Bone marrow (tissue), 2 donors: ENCODE measurements at places on chromosomes 5 and 9.
A peak's percentile ranks its signal among the peaks of the same experiment; 100 is the strongest.

DNA sequence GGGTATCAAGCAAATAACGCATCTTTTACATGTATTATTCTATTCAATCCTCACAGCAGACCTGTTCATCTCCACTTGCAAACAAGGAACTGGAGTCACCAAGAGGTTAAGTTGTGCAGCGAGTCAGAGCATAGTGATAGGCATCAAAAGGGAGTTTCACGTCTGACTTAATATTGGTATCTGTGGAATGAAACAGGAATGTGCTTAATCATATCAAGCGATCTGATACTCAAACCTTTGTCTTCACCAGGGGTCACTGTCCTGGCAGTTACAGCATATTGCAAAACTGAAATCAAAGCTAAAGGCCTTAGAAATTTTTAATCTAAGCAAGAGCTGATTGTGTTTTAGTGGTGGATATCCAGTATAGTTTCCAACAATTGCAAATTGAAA lies 271.6 kb downstream of the PLK2 start:
- DNase-seq = no peak

- DNase-seq = no peak
Measured at GRCh38 chr9:98986866-98987651, 43.4 kb downstream of the COL15A1 start.

DNA sequence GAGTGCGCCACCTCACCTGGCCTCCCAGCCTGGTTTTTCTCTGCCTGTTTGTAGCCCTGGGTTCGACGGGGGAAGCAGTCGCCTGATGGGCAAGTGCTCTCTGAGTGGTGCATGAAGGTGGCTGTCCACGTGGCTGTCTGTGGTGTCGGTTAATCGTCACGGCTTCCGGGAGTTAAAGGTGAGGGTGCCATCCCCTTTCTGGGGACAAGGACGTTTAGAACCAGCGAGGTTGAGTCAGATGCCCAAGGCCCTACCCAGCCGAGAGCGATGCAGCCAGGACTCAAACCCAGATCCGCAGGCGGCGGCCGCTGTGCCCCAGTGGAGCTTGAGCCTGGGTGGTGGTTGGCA lies 47.7 kb downstream of the RXRA start:
- DNase-seq = no peak

DNA sequence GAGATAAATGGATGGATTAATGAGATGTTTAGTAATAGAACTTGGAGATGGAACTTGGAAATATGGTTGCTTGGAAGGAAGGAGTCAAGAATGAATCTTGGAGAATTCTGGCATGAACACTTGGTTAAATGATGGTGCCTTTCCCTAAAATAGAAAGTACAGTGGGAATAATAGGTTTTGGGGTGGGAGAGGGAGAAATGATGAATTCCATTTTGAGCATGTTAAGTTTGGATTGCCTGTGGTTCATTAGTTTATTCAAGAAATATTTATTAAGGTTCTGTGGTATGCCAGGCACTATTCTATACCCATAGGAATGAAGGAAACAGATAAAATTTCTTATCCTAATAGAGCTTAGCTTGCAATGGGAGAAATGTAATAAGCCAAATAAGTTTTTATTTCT lies 58.4 kb downstream of the PBX3 start:
- DNase-seq = no peak

DNA sequence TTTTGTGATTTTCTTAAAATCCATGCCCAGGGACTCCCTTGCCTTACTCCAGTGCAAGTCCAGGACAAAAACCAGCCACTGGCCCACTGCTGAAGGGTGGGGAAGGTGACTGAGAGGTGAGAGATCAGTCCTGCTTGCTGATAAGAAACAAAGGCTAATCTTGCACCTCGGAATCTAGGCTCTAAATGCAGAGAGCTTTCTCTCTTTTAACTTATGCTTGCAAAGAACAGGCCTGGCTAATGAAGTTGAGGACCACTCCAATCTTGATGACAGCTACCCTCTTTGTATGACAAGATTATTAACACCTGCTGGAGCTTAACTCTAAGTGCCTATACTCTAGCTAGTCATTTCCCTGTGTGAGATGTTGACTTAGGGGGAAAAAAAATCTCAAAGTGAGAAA lies 8.8 kb downstream of the TLE1 start:
- DNase-seq = no peak

DNA sequence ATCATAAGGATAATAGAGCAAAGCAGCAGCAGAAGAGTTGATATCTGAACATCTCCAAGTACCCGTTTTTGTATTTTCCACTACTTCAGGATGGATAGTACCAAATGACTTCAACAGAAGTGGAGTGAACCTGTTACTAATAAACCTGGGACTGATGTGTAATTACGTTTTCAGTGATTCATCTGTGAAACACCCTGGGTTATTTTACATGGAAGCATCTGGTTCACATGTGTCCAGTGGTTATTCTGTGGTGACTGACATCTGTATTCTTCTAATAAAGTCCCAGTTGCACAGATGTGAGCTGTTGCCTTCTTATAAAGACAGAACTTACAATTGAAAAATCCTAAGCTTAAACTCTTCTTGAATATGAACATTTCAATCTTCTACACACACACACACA lies 139.7 kb upstream of the VCAN start:
- DNase-seq = no peak

DNA sequence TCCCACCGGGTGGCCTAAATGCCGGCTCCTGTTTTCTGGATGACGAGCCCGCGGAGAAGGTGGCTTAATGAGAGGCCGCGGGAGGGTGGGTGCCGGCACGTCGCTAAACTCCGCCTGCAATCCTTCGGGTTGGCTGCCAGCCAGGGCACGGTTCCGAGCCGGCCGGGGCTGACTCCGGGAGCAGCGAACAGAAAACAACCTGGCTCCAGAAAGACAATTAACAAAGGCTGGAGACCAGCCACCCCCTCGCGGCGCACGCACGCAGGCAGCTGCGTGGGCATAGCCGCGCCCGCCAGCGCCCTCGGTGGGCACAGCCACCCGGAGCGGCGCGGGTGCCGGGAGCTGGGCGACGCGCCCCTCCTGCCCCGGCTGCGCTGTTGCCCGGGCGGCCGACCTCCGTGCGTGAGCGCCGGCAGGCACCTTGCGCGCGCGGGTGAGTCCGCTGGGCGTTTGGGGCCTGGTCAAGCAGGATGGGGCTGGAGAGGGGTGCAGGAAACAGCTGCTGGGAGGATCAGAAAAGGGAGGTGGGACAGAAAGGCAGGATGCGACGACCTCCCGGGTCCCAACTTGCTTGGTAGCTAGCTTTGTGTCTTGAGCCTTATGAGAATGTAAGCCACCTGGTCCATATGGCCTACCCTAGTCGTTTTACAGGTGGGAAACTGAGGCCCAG lies at the start of gene ARHGEF37:
Gene ARHGEF37, plus strand, starts transcription at position 307 of the 670 bp plus-strand sequence. CDS start 16,272 bp downstream, outside the sequence.
- DNase-seq = no peak

DNA sequence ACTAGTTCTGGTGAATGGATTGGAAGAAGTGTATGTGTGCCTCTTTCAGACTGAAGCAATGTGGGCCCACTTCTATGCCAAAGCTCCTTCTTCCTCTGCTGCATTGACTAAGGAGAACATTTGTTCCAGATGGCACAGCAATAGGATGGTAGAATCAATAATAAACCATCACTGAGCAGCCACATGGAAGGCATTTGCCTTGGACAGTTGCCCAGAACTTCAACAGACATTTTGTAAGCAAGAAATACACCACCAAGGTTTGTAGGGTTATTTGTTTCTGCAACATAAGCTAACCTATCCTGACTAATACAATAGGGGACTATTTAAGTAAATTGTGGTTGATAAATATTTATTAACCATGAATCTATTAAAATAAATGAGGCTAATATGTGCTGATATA lies 37.7 kb upstream of the CSNK1G3 start:
- no peak for DNase-seq

DNA sequence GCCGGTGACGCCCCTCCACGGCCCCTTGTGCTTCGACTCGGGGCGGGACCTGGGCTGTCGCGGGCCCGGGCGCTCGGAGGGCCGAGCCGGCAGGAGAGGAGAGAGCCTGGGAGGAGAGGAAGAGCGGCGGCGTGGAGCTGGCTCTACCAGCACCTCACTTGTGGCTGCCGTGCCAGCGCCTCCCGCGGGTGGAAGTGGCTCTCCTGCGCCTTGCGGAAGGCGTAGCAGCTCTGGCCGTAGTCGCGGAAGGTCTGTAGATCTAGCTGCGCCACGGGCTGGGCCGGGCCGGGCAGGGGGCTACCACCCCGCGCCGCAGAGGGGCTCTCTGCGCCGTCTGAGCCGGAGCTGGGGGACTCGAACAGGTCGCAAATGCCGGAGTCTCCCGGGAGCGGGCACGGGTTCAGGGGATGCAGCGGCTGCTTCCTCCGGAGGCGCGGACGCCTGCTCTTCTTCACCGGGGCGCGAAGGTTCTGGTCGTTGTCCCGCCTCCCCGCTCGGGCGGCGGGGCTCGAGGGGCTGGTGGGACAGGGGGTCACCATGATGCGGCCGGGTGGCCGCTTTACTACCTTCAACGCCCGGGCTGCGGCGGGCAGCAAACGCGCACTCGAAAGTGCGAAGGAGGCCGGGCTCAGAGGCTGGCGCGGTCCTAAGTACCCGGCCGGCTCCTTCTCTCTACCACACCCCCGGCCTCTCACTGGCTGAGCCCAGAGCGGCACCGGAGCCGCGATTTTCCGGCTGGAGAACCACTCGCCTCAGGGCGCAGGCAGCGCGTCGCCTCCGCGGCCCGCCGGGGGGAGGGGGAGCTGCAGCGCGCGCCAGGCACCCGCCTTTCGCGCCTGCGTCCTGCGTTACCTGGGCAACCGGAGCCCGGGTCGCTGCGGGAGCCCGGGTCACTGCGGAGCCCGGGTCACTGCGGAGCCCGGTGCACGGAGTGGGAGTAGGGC lies at the start of gene CCNO:
Gene CCNO, minus strand, starts transcription at position 624 of the 944 bp plus-strand sequence. Its CDS starts 85 bp downstream, at position 539.
- DNase-seq = peak; percentile 51

DNA sequence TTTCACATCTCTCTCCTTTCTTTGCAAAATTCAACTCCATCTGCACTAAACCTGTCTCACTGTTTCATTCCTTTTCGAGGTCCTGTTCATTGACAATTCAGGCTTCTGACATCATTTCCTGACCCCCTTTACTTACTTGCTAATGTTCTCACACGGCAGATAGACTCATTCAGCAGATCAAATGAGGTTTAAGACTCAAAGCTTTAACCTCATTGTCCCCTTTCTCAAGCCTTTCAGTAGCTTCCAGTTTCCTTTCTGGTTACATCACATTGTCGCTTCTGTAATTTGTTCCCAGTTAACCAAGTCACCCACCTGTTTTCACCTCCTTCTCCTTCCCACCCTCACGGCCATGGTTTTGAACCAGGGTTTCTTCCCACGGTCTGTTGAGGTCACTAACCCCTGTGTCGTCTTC lies 143.4 kb upstream of the OTULINL start:
- DNase-seq = no peak

DNA sequence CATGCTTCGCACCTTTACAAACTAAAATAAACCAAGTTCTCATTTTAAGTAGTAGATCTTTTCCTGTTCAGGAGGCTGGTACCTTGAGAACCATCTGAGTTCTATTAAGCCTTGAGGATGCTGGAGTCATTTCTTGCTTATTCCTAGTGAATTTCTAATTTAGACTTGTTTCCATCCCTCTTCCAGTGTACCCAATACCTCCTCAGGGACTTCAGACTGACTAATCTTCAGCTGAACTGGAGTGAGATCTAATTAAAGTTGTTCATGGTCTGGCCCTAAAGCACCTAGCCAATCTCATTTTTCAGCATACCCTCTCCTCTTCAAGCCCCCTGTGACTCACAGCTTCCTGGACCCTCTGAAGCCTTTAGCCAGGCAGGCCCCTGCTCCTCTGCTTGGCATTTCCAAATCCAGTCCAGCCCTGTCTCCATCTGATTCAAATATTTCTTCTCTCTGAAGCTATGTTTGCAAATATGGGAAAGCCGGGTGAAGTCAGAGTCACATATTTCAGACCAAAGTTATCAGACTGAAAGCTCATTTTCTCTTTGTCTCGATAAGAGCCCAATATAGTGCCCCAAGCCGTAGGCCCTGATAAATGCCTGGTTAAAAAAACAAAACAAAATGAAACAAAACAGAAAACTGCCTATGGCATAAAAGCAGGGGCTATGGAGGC lies 19.4 kb upstream of the TNFSF15 start:
- no peak for DNase-seq

DNA sequence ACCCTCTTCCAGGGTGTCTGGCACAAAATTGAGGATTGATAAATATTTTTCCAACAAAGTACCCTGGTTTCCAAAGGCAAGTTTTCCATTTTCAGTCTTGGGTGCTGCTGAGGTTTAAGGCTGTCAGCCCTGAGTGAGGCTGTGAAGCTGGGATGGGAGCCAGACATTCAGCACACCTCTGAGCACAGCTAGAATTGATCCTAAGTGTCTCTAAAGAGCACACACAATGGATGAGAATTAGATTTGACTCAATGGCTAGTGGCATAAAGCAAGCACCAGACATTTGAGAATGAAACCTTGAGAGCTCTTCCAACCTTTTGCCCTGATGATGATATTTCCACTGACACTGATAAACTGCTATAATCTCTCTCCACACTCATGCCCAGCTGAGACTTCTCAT lies 131.5 kb downstream of the MARCHF11 start:
- no peak for DNase-seq

DNA sequence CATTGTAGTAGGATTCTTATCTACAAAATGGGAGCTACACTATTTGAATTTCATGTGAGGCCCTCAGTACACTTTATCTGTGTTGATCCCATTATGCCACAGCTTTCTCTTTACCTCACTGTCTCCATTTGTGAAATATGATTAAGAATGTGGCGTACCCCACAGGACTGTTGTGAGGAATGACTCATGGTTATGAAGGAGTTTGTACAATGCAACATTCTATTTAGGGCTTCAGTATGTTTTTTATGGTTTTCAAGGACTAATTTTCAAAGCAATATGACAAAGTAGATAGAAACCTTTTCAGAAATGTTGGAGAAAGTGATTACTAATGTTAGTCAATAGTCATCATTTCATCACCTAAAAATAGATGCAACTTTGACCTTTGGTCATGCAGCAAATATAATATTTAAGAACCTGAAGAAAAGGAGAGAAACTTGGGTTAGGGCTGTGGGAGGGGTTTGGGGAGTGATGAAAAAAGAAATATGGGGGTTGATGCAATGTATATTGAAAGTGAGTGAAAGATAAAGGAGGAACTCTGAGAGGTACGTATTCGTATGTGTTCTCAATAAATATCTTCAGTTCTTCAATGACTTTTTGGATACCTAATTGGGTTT lies 53.7 kb upstream of the PIP5K1B start:
- DNase-seq = no peak
